SJSA1 (cell line): ENCODE measurements at places on chromosomes 6 and 20. TPM values are rescaled to one million over a fixed set of nuclear protein-coding genes. Genes with fewer than 3 reads are reported as not detected.

The MPC1 gene
- 87.8 and 127 TPM in 2 replicates for total RNA-seq

The LAMA2 gene
- total RNA-seq, result 2.1 and 3.3 TPM in 2 replicates

The HSPA1L gene
- 0.78 and 0.87 TPM in 2 replicates for total RNA-seq

The GLP1R gene
- total RNA-seq, result not detected in 2 replicates

The PPARD gene
- 7.4 and 10.3 TPM in 2 replicates for total RNA-seq

The MLN gene
- total RNA-seq, result not detected in 2 replicates

The HLA-DRB5 gene
- not detected in 2 replicates for total RNA-seq

The SCUBE3 gene
- 2.6 and 4.7 TPM in 2 replicates for total RNA-seq

The CLPSL2 gene
- total RNA-seq, result not detected in 2 replicates

The NKX2-2 gene
- total RNA-seq, result 5.7 and 19.8 TPM in 2 replicates

The PREX1 gene
- 27.5 and 34.3 TPM in 2 replicates for total RNA-seq

The ZC2HC1B gene
- total RNA-seq, result not detected in 2 replicates

The CUTA gene
- total RNA-seq, result 201 and 341 TPM in 2 replicates

The SCAF8 gene
- 18.2 and 28.8 TPM in 2 replicates for total RNA-seq

The DEFB124 gene
- total RNA-seq, result not detected in 2 replicates

The CALHM5 gene
- 6.2 and 7.2 TPM in 2 replicates for total RNA-seq

The TMEM200A gene
- total RNA-seq, result 6.4 and 12.3 TPM in 2 replicates

The LST1 gene
- not detected in 2 replicates for total RNA-seq

The HLA-DOB gene
- 0.32 TPM in 1 of 2 replicates, not detected in the other for total RNA-seq

The LY6G6F gene
- total RNA-seq, result not detected in 2 replicates

The POM121L2 gene
- not detected in 2 replicates for total RNA-seq

The ZSCAN16 gene
- 0.31 and 1.2 TPM in 2 replicates for total RNA-seq

The LY86 gene
- not detected in 2 replicates for total RNA-seq

The SLC17A2 gene
- total RNA-seq, result not detected in 2 replicates

The AVP gene
- total RNA-seq, result not detected in 2 replicates

The COL9A1 gene
- total RNA-seq, result not detected in 2 replicates

The EDN1 gene
- total RNA-seq, result 39.7 and 45.5 TPM in 2 replicates

The EFCAB8 gene
- 0.06 and 0.08 TPM in 2 replicates for total RNA-seq

The PMEPA1 gene
- 4.9 and 13.9 TPM in 2 replicates for total RNA-seq

The MUCL3 gene
- not detected in 2 replicates for total RNA-seq

The GABRR1 gene
- total RNA-seq, result not detected in 2 replicates

The PGC gene
- total RNA-seq, result not detected in 2 replicates

The GCNT2 gene
- total RNA-seq, result 27.3 and 38.0 TPM in 2 replicates

The OPRM1 gene
- not detected in 2 replicates for total RNA-seq

The ULBP2 gene
- 12.2 and 19.7 TPM in 2 replicates for total RNA-seq

The POLR1C gene
- total RNA-seq, result 24.4 and 28.3 TPM in 2 replicates

The MAP1LC3A gene
- 54.1 and 64.5 TPM in 2 replicates for total RNA-seq

The NTSR1 gene
- not detected in 2 replicates for total RNA-seq

The PXDC1 gene
- 72.5 and 96.4 TPM in 2 replicates for total RNA-seq

The TCF21 gene
- 0.08 TPM in 1 of 2 replicates, not detected in the other for total RNA-seq

The PTK6 gene
- total RNA-seq, result not detected in 2 replicates

The SPATS1 gene
- not detected in 2 replicates for total RNA-seq

The FKBP1A gene
- 75.3 and 98.6 TPM in 2 replicates for total RNA-seq

The SOX18 gene
- total RNA-seq, result 61.7 and 70.0 TPM in 2 replicates

The ECT2L gene
- not detected in 2 replicates for total RNA-seq

The PACRG gene
- not detected in 2 replicates for total RNA-seq

The FLRT3 gene
- total RNA-seq, result 1.3 and 2.6 TPM in 2 replicates

The CARMIL1 gene
- 21.2 and 22.2 TPM in 2 replicates for total RNA-seq

The SOX4 gene
- total RNA-seq, result 32.3 and 34.1 TPM in 2 replicates

The C20orf96 gene
- 0.58 and 0.85 TPM in 2 replicates for total RNA-seq

The DYNLT2 gene
- 0.68 and 1.1 TPM in 2 replicates for total RNA-seq
